NCI-H748 treated with DMSO at 0.1 percent for 48 hours (cell line): ENCODE measurements at places on chromosomes 1 and 21.

DNA sequence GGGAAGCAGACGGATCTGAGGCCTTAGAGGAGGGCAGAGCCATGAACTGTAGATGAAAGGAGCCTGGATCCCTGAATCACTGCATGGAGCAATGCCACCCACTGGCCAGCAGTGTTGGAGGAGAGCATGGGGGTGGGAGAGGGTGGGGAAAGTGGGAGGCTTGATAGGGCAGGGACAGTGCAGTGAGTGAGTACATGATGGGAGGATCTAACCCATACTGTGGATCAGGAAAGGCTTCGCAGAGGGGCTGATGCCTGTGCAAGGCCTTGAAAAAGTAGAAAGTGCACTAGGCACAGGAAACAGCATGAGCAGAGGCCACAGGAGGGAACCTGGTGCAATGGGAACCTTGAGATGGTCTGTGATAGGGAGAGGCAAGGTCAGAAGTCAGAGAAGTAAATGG lies 391.9 kb downstream of the PTPRU start:
- DNase-seq, result no peak

DNA sequence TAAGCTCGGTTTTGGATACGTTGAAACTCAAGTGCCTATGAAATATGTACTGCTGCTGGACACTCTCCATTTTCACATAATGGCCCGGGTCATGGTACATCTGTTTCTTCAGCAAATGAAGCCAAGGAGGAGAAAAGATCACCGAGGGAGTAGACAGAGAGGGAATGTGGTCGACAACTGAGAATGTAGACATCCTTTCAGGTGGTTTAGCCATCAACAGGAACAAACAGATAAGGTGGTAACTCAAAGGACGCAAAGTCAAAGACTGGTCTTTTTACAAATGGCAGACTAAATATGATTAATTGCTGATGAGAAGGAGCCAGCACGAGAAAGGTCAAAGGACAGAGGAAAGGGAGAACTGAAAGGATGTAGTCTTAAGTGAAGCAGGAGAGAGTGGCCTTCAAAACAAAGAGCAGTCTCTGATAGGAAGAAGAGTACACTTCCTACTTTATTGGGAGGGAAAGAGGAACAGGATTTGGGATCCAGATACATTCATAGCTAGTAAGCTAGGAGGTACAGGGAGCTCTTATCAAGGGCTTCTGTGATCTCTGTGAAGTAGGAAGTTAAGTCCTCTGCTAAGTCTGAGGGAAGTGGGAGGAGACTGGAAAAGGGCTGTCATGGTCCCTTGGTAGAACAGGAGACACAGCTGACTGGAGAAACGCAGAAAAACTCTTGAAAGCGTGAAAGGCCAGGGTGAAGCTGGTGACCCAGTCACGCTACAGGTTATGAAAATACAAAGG lies 28.3 kb downstream of the NUP133 start:
- DNase-seq, result no peak

GRCh38 chr1:193014400-193014799 lies 44.8 kb downstream of the UCHL5 start:
- no peak for DNase-seq

GRCh38 chr1:154352245-154352580 lies 26.9 kb downstream of the ATP8B2 start:
- no peak for DNase-seq

- no peak for DNase-seq
These were observed 9.0 kb upstream of the KIRREL1 start for GRCh38 chr1:157984469-157984868.

GRCh38 chr1:62131093-62131725 lies 63.4 kb upstream of the L1TD1 start:
- peak; percentile 30 for DNase-seq

- no peak for DNase-seq
These were observed 107.8 kb downstream of the NGF start for GRCh38 chr1:115230281-115230680.

GRCh38 chr1:69524015-69524414 lies 43.7 kb upstream of the LRRC7 start:
- DNase-seq, result no peak

GRCh38 chr1:172402878-172403569 lies 17.5 kb upstream of the C1orf105 start:
- no peak for DNase-seq

DNA sequence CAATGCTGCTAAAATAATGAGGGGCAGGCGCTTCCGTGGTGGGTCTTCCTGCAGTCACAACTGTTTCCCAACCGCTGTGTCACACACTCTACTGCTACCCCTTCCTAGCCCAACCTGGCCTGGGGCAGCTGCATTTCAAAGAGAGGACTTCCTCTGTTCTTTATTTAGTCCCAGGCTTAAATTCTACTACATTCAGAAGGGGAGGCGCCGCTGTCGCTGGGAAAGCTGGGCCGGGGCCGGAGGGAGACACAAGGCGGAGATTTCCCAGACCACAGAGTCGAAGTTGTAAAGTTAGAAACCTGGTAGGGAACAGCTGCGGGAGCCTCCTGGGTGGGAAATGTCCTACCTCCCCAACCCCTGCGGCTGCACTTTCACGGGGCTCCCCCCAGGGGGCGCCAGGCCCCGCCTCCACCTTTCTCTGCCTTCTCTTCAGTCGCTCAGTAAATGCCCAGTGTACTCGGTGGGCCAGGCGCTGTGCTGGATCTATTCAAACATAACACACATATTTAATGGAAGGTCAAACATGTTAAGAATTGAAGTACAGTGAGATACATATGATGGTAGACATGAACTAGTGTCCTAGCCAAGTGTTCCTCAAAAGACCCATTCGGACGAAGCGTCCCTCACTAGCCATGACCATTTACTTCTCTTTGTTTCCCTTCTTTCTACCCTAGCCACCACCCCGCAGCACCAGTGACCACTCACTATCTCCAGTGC lies 23.1 kb downstream of the DYRK3 start:
- DNase-seq, result no peak

DNA sequence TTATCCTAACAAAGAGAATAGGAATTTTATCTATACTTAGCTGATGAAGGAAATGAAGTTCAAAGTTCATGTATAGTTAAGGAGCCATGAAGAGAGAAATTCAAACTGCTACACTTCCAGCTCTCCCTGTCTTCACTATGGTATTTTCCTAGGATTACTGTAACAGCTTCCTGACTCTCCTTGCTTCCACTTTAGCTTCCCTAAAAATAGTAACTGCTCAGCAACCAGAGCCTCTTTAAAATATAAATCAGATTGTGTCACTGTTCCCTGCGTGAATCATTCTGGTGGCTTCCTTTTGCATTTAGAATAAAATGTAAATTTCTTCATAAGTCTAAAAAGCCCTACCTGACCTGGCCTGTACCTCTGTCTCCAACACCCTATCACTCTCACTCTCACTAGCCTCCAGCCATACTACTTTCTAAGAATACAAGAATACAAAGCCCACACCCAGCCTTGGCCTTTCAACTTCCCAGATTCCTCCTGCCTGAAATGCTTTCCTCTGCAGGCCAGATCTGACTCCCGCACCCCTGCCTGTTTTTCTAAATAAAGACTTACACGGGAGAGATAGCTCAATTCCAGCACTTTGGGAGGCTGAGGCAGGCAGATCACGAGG lies 30.5 kb downstream of the OR10J1 start:
- DNase-seq, result no peak

DNA sequence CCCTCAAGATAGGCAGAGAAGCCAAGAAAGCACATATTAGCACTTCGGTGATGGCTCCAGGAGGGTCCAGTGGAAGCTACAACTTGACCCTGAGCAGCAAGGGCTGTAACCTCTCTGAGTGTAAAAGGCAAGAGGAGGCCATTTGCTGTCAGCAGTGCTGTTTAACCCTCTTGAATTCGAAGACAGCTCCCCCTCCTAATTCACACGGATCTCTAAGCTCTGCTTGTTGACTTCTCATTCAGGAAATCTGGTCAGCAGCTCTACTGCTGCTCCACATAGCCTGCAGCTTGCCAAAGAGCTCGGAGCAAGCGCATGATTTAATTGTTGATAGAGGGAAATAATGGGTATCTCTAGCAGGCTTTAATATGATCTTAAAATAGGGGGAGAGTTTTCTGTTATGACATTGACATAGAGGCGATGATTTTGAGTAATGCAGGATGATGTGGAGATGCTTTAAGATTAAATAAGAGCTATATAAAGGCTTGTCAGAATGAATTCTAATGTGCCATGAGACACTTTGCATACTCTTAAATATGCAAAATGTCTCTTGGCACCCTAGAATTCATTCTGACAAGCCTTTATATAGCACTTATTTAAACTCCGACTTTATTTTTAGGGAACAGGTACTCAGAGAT lies 79.4 kb upstream of the USH2A start:
- DNase-seq, result no peak

DNA sequence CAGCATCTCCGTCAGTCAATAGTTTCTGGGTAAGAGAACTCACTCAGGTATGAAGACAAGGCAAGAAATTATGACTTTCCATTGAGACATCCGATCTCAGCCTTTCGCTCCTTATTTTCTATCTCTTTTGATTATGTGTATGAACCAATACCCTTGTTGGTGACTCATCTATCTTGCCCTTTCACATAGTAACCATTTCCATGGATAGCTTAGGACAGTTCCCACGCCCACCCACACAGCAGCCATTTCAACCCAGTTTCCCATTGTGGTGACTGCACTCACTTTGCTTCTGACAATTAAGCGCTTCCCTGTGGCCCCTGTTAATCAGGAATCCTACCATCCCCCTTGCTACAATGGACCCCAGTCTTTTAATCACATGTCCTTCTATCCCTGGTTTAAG lies 210.6 kb upstream of the ADGRL2 start:
- no peak for DNase-seq

DNA sequence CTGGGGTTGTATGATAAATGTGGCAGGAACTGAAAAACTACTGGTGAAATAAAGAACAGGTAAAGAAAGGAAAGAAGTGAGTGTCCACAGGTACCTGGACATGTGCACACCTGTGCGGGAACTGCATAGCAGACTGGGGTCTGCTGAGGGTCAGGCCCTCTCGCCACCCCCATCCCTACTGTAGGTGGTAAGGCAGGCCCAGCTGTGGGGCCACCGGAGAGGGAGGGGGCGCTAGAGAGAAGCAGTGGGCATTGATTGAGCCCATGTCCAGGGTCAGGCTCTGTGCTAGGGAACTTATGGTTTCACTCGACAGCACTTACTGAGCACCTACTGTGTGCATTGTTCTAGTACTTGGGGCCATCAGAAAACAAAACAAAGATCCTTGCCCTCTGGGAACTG lies 400.5 kb downstream of the MATN1 start:
- no peak for DNase-seq

DNA sequence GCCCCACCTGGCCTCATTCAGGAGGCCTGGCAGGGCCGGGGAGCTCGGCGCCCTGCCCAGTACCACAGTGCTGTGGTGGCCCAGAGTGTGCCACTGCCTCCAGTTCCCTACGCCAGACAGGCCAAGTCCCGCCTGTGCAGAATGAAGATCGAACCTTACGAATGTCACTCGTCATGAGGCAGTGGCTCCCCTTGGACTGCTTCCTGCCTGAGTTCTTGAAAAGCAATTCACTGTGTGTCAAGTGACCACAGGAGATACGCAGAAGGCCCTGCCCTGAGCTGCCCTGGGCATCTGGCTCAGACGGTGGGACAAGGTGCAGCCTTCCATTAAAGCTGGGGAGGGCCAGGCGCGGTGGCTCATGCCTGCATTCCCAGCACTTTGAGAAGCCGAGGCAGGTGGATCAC lies 49.6 kb upstream of the LRP8 start:
- no peak for DNase-seq

- DNase-seq, result no peak
These were observed 20.4 kb downstream of the CCT8 start for GRCh38 chr21:29053011-29053553.

DNA sequence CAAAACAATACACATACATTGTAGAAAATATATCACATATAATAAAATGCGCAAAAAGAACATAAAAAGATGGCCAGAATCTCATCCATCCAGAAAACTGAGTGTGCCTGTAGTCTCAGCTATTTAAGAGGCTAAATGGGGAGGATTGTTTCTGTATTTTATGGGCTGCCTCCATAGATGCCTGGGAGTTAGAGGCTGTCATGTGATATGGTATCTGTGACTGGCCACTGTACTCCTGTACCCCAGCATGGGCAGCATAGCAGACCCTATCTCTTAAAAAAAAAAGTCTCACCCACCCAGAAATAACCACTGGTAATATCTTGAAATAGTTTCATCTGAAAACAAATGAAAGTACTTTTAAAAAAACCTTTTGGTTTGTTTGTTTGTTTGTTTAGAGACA lies 3.5 kb upstream of the TLCD4 start:
- DNase-seq, result no peak

GRCh38 chr1:1173793-1174415 lies at the start of gene TTLL10:
TTLL10 (plus strand) TSS chr1:1173880; CDS start chr1:1179216, 5,336 bp downstream.
- no peak for DNase-seq

- DNase-seq, result no peak
These were observed 35.9 kb downstream of the KCNC4 start for GRCh38 chr1:110245876-110246620.
